ENCODE measurements at places on chromosomes 12 and 14.

GRCh38 chr14:64598404-64598803 lies 48.6 kb downstream of the PPP1R36 start:
- no peak for DNase-seq

- no peak for DNase-seq
Observed at GRCh38 chr12:86711731-86712130, 455.5 kb upstream of the MGAT4C start.

GRCh38 chr14:20493634-20494033 lies 11.7 kb upstream of the RNASE10 start:
- no peak for DNase-seq

GRCh38 chr12:32603858-32604257 lies 75.2 kb upstream of the DNM1L start:
- peak; percentile 15 for DNase-seq

GRCh38 chr14:60116181-60116580 lies 24.5 kb downstream of the PCNX4 start:
- no peak for DNase-seq

DNA sequence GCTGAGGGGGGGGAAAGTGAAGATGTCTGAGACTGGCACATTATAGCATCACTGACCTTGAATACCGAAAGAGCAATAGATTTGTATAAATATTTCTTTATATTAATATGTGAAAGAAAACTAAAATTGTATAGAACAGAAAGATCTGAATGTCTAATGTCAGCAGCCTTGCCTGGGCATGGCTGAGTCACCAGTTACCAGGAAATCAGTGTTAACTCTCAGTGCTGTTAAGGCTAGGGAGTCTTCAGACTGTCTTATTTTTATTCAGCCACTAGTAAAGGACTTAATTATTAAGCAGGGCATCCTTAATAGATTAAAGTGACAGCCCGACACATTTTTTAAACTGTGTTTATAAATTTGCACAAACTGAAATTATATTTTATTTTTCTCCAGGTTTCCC lies 122.9 kb upstream of the AEBP2 start:
- DNase-seq = no peak

GRCh38 chr14:80485764-80486163 lies 274.5 kb upstream of the DIO2 start:
- DNase-seq = no peak

- no peak for DNase-seq
Observed at GRCh38 chr12:120065472-120065871, 51.1 kb downstream of the RAB35 start.

GRCh38 chr12:3366451-3367110 lies 124.4 kb upstream of the PRMT8 start:
- no peak for DNase-seq

- DNase-seq = no peak
Observed at GRCh38 chr12:40229690-40230651, 5.2 kb downstream of the LRRK2 start.

- DNase-seq = no peak
Observed at GRCh38 chr14:61111209-61111665, 130.2 kb downstream of the SLC38A6 start.

DNA sequence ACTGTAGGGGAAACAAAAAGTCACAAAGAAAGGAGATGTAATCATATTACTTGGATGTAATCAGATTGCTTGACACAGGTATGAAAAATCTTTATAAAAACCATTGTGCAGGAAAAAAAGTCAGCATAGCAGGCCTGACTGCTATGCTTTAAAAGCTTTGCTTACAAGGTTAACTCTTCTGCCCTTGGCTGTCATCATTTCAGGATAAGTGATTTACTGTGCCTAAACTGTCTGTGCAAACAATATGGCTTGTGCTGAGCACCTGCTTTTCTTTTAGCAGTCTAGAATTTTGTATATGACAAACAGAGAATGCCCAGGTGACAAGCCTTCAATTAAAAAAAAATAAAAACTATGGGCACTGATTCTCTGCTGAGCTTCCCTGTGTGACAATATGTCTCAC lies 63.8 kb upstream of the PLEKHG7 start:
- DNase-seq = no peak

GRCh38 chr14:51182131-51182565 lies 57.9 kb upstream of the TMX1 start:
- no peak for DNase-seq

DNA sequence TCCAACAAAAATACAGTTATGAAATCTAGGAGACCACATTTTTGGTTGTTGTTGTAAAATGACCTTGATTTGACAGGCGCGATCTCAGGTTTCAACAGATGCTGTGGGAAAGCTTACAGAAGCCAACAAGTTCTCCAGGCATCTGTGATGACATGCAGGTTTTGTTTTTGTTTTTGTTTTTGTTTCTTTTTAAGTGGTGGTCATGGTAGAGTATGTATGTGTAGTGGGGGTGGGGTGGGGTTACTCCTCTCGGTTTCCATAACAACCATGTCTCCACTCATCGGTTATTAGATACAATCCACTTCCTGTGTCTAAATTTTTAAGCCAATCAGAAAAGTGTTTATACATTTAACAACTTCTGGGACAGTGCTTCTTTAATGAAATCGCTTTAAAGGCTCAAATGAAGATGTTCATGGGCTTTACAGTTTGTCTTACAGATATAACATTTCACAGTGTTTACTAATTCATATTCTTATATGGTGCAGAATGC lies 199.9 kb upstream of the FOXN3 start:
- DNase-seq = no peak

GRCh38 chr12:41212625-41213024 lies 24.5 kb downstream of the PDZRN4 start:
- DNase-seq = no peak

DNA sequence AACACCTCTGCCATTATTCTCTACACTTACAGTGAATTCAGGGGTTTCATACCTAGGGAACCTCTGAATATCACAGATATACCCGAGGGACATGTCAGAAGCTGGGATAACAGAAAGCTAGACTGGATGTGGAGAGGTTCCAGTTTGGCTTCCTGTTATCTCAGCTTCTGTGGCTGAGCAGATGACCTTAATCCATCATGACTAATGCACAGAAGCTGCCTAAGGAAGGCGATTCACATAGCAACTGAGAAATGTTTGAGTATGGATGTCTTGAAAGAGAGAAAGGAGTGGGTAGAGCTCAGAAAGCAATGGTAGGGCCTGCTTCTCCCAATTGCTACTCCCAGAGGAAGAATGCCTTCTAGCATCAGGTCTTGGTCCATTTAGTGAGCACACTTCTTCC lies 187.6 kb downstream of the RMST start:
- no peak for DNase-seq

DNA sequence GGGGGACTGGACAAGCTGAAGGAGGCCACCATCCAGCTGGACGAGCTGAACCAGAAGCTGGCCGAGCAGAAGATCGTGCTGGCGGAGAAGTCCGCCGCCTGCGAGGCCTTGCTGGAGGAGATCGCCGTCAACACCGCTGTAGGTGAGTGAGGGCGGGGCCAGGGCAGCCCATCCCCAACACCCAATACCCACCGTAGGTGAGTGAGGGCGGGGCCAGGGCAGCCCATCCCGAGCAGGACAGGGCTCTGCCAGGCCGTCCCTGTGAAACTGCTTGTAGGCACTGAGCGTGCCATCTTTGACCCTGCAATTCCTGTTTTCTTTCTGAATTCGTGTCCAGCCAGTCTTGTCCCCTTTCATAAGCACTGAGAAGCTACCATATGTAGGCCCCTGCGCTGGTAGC lies 74.0 kb downstream of the CCDC92 start:
- DNase-seq = no peak

- DNase-seq = no peak
Observed at GRCh38 chr12:120620624-120621023, 19.8 kb upstream of the CABP1 start.

DNA sequence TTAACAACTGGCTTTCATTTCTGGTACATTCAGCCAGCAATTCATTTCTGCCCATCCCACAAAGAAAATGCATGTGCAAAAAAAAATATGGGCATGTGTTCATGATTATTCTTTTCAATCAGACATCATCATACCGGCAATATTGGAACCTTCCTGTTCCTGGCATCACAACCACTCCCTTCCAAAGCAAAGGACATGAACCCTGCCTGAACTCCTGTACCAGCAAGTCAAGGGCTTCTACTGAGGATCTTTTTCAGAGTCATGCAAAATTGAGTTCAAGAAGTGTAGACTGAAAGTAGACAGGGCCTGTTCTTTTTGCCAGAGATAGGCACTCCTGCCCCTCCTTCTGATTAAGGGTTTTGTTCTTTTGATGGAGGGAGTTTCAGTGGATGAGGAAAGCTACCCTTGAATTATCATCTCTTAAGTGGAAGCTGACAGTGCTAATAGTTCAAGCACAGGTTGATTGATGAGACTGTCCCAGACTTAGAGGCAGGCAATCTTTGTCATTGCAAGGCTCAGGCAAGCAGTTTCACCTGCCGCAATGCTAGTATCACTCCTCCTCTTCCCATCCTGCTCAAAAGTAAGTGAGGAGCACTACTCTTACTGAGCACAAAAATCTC lies 22.3 kb upstream of the DIO2 start:
- no peak for DNase-seq

DNA sequence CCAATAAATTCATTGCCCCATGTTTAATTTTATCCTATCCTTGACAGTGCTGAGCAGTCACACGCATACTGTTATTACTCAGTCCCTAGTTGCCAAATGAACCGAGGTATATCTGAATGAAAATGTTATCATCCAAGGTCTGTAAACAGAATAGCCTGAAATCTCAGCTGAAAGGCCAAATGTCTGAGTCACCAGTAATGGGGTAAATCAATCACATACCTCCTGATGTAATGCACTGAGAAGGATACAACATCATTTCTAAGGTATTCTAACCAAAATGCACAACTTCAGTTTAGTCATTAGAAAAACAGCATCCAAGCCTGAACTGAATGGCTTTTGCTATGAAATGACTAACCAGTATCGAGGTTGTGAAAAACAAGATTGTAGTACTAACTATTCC lies 228.6 kb downstream of the DPF3 start:
- no peak for DNase-seq

- DNase-seq = no peak
Observed at GRCh38 chr14:75113932-75114539, 12.8 kb downstream of the NEK9 start.

DNA sequence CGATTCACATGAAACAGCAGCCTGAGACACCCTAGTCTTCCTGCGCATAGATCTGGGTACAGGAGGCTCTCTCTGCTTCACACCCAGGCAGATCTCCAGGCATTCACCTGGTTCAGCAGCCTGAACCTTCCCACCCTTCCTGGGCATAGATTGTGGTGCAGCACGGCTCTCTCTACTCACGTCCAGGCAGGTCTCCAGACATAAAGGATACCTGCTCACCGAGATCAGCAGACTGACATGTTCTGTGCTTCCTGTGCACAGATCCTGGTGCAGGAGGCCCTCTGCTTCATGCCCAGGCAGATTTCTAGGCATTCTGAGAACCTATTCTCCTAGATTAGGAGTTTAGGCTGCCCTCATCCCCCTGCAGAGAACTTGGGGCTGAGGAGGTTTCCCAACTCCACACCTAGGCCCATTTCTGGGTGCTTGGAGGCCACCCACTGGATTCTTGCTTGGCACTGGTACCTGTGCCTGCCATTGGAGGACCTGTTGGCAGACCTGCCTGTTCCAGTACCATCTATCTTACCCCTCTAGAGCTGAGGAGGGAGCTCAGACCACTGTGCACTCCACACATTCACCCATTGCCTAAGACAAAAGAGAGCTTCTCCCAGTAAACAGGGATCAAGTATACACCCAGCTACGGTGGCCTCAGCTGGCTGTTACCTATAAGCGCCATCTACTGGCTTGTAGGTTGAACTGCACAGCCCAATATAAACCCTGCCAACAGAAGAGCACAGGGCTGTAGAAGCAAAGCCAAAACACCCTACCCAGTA lies 28.0 kb upstream of the GARIN6 start:
- peak; percentile 1 for DNase-seq

- DNase-seq = no peak
Observed at GRCh38 chr12:116456330-116457082, 102.7 kb upstream of the MAP1LC3B2 start.

GRCh38 chr14:95557291-95557690 lies 22.4 kb downstream of the GLRX5 start:
- DNase-seq = no peak

GRCh38 chr12:67394550-67394949 lies 125.4 kb downstream of the CAND1 start:
- no peak for DNase-seq

- DNase-seq = peak; percentile 68
Observed at GRCh38 chr12:113232840-113233585, 11.7 kb downstream of the TPCN1 start.

DNA sequence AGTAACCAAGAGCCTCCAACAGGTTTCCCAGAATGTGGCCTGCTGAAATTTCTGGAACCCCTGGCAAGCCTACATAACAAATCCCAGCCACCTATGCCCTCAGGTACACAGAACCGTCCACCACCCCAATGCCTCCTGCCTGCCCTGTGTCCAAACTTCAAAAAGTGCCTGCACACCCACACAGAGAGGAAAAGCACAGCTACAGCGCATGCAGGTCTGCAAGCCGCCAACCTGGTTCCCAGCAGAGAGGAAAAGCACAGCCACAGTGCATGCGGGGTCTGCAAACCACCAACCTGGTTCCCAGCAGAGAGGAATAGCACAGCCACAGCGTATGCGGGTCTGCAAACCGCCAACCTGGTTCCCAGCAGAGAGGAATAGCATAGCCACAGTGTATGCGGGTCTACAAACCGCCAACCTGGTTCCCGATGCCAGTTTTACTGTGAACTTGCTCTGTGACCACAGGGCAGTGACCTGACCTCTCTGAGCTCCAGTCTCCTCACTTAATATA lies 113.5 kb downstream of the SCARB1 start:
- no peak for DNase-seq

GRCh38 chr14:70713096-70713495 lies 71.4 kb downstream of the TTC9 start:
- DNase-seq = no peak

DNA sequence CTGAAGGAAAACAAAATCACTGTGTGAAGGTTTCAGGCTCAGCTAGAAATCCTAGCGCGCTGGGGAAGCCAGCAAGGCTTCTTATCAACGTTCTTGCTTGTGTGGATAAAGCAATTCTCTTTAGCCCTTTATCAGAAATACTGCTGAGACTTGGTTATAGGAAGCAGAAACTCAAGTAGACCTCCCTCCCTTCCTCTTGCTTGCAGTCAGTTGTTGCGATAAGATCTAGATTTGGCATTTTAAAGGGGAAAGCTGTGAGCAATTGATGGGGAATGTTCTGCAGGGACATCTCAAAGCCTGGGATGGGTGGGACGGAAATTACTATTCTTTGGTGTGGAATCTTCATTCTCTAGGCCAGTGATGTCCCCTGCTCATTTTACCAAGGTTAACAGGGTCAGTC lies 76.4 kb upstream of the ANO4 start:
- DNase-seq = no peak

DNA sequence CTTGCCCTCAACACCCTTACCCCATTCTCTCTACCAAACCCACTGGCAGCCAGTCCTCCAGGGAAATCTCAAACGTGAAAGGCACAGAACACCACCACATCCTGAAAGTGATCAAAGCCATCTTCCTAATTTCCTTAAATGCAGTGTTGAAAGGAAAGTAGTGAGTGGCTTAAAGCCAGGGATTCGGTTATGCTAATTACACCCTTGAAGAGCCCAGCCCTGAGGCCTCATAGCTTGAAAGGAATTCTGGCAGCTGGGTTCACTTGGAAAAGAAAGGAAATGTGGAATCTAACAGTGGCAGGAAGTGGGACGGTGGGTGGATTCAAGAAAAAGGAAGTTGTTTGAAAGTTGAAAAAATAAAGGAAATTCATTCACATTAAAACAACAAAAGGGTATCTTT lies 73.0 kb upstream of the FICD start:
- no peak for DNase-seq
